ENCODE measurements at places on chromosomes 6 and 20.

GRCh38 chr6:5936140-5936539 is 70.6 kb downstream of the NRN1 start:
- DNase-seq, result no peak

DNA sequence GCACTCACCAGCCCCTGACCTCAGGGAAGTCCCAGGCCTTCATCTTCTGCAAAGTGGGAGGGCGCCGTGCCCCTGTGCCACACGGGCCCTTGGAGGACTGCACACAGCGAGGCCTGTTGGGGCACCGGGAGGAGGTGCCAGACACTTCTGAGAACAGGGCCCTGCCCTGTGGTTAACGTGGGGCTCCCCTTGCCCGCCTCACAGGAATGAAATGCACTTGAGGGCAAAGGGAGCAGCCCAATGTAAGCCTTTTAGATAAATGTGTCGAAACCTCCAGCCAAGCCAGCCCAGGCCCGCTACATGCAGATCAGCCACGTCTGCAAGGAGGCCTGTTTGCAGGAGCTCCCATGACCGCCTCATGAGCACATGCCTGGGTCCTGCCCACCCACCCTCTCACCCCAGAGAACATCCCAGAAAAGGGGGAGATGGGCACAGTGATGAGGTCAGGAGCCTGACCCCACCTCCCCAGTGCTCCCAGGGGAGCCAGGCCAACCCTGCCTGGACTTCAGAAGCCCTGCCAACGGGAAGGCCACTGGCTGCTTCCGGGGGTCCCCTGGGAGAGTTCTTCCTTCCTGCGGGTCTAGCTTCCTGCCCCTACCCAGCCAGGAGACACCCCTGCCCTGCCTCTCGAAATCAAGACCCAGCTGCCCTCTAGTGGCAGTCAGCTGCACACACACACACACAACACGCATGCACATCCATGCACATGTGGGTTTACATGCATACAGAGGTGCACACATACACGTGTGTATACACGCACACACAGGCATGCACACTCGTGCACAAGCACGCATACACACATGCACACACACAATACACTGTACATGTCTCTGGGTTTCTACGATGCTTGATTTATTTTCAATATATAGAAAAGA is 178.7 kb downstream of the TAF4 start:
- no peak for DNase-seq

GRCh38 chr20:43537921-43538877 is 20.6 kb upstream of the SGK2 start:
- DNase-seq, result no peak

DNA sequence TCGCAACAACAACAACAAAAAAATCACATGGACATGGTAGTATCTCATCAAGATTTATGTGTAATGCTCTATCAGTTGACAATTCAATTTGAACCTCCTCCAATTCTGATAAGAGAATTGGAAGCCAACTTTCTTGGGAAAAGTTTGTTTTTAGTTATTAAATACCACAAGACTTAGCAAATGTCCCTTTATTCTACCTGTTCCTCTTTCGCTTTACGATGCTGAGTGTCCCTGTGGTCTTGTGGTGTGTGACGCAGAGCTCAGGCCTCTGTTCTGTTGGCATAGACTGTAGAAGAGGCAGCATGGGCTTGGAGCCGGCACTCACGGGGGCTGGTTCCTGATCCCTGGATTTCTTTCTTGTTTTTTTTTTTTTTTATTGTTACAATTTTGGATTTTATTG is 76.7 kb downstream of the PSMB1 start:
- DNase-seq, result no peak

DNA sequence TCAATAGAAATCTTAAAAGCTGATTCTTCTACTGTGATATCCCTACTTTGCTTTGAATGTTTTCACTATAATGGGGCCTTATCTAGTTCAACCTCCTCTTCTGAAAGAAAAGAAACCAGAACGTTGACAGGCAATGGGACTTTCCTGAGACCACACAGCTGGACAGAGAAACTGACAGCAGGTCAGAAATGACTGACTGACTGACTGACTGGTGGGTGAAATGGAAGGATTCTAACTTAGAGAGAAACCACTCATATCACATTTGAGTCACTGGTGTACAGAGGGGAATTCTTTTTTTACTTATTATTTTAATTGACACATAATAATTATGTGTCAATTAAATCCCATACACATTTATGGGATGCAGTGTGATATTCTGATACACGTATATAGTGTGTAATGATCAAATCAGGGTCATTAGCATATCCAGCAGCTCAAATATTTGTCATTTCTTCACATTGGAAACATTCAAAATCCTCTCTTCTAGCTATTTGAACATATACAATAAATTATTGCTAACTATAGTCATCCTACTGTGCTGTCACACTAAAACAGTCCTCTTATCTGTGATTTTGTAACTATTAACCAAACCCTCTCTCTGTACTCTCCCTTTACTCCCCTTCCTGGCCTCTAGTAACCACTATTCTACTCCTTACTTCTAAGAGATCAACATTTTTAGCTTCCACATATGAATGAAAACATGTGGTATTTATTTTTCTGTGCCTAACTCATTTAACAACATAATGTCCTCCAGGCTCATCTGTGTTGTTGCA is 64.8 kb upstream of the NRSN1 start:
- no peak for DNase-seq

- no peak for DNase-seq
These were observed 73.1 kb downstream of the PRND start for GRCh38 chr20:4794846-4795245.

DNA sequence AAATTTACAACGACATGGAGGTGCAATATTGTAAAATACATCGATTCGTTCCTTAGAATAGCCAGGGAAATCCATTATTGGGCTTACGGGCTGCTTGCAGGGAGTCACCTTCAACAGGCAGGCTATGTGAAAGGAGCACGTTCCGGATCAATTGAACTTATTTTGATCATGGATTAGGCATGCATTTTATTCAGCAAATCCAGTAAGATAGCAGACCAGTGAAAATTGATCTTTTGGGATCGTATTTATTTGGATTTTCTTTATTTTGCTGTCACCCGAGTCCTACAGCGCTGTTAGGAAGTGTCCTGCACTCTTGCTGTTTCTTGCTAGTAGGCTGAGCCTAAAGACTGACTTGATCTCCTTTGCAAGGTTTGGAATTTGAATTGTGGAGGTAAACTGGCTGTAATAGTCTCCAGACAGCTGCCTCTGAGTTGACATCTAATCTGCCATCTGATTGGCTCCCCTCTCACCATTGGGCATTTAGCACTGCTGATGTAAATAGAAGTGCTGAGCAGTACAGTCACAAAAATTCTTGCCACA is 3.0 kb downstream of the ARID1B start:
- DNase-seq, result peak; percentile 21

GRCh38 chr6:44452725-44453124 is 65.2 kb downstream of the CDC5L start:
- DNase-seq, result no peak

DNA sequence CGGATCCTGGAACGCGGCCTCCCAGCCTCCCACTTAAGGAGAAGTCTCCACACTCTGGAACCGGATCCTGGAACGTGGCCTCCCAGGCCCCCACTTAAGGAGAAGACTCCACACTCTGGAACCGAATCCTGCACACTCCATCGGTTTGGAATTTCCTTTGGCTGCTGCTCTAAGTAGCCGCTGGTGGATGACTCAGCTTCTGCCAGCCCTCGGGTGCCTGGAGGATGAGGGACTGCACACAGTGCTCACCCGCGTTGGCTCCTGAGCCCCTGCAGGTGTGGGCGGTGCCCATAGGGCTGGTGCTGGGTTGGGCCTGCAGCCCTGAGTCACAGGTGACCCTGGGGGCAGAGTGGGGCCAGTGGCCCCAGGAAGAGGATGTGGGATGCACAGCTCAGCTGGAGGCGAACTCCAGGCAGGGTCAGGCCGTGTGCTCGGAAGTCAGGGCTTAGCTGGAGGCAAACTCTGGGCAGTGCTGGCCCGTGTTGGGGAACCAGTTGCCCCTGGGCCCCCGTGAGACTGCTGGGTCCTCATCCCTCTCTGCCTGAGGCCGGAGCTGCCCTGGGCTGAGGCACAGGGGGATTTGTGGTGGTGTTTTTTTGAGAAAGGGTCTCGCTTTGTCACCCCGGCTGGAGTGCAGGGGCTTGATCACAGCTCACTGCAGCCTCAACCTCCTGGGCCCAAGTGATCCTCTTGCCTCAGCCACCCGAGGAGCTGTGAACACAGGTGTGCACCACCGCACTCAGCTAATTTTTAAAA is 13.9 kb upstream of the TNFRSF6B start:
- DNase-seq, result no peak

DNA sequence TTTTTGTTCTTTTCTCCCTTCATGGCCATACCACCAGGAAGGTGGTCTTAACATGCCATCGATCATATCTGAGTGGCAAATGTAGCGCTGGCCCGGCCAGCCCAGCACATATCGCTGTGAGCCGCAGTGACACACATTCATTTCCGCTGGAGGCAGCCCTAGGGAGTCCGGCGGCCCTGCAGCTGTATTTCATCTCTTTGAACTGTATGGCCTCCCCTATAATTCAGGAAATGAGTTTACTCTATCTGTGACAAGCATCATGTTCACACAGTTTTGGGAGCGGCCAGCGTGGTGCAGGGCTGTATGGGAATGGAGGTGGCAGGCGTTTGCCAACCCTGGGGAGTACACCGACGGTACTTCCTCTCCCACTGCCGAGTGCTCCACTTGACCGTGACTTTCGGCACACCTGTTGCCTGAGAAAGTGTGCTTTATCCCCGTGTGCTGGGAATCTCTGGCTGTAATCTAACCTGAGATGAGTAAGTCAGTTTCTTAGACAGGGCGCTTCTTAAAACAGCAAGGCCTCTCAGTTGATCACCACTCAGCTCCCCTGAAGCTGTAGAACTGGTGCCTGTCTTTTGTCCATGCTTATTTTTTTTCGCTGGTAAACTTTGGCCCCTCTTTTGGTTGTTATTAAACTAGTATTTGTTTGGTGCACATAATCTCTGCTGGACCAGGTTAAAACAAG is 257.1 kb upstream of the TAB2 start:
- DNase-seq, result peak; percentile 8

DNA sequence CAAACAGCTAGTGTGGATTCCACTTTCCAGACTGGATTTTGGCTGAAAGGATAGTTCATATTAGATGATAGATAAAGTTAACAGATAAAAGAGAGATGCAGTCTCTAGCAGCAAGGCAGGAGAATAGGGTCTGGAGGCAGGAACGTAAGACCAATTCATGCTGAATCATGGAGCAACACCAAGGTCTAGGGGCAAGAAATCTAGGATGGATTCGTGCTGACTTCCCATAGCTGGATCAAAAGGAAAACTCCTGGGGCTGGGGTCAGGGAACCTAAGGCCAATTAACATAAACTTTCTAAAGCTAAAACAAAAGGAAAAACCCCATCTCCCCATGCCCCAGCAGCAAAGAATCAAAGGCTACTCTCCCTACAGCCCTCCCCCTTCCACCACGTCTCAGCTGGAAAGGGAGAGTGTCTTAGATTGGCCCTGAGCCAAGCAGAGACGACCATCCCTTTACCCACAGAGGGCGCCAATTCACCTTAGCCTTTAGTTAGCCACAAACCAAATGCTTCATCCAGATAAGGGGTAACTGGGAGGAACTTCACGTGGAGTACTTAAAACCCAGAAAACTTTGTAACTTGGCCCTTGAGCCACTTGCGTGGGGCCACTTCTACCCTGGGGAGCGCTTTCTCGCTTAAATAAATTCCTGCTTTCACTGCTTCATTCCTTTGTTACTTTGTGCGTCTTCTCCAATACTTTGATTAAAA is 7.6 kb downstream of the TREM1 start:
- peak; percentile 27 for DNase-seq

GRCh38 chr20:58048096-58048702 is 180.3 kb downstream of the ANKRD60 start:
- DNase-seq, result no peak

DNA sequence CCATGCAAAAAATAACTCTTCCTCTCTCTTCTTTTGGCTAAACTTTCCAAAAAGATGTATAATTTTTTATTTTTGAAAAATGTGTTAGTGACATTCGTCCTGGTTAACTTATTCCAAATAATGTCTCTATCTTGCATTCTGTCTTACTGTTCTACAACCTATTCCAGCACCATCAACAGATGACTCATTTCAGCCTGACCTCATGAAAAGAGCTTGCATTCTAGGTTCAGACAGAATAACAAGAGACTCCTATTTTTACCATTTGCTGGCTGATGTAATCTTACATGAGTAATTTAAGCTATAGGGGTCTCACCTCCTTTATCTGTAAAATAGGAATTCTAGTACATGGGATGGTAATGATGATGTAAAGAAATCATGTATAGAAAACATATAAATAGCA is 109.0 kb downstream of the FUT9 start:
- DNase-seq, result no peak

- DNase-seq, result no peak
These were observed 143.8 kb upstream of the CDYL start for GRCh38 chr6:4632421-4632820.

DNA sequence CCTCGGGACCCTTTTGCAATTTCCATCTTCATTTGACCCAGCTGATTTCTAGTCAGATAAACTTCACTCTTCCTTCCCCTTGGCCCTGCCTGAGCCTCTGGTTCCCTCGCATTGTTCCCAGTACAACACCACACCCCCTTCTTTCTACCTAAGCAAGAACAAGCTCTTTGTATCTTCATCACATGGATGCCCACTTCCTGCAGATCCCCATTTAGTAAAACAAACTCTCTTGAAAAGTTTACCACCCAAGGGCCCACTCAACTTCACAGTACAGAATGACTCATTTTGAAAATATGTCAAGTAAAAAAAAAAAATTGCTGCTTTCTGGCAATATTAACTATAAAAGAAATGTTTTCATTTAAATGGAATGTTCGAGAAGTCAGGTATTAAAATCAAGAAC is 5.2 kb downstream of the FAXC start:
- no peak for DNase-seq

DNA sequence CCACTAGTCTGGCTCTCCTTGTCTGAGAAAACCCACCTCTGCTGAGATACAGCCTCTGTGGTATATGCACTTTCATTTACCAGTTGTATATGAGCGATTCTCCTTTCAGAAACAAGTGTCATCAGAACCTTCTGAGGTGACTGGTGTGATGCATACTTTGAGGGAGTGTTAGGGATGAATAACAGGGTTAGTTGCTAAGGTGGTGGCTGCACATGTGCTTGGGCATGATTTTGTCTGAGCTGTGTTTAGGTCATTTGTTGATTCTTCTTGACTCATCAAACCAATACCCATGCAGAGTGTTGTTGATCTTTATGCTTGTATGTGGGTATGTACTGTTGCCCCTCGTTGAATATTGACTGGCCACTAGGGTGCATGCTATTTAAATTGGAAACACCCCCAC is 25.7 kb downstream of the DTD1 start:
- DNase-seq, result no peak

Data from stimulated activated CD8-positive, alpha-beta memory T cell treated with anti-CD3 and anti-CD28 coated beads, Interleukin-4, amount 100 ng/mL, for 4 hours (primary cell).